ENCODE measurements at places on chromosomes 3 and 15. TPM values are rescaled to one million over a fixed set of nuclear protein-coding genes. Genes with fewer than 3 reads are reported as not detected.

The SIDT1 gene
- total RNA-seq: 18.4 TPM

The FGD5 gene
- total RNA-seq: not detected

- H3K4me1 ChIP-seq: no peaks in the 10 kb centered on the region
- H3K4me3 ChIP-seq: no peak overlapping the region
- no peak for DNase-seq
- H3K27me3 ChIP-seq: no peaks in the 10 kb centered on the region
- H3K27ac ChIP-seq: no peak overlapping the region
- no peaks in the 10 kb centered on the region for H3K36me3 ChIP-seq
Observed at GRCh38 chr15:26421065-26421464, 351.8 kb downstream of the GABRB3 start.

The SLC35G2 gene
- 1.8 TPM for total RNA-seq

The CHAC1 gene
- total RNA-seq: 13.3 TPM

The TRPM1 gene
- not detected for total RNA-seq

- H3K27ac ChIP-seq: no peak overlapping the region
- DNase-seq: no peak
- no peaks in the 10 kb centered on the region for H3K27me3 ChIP-seq
- H3K36me3 ChIP-seq: no peaks in the 10 kb centered on the region
Observed at GRCh38 chr3:19526071-19526470, 377.8 kb downstream of the KCNH8 start.

GRCh38 chr3:186277268-186277909 lies 84.6 kb downstream of the DGKG start:
- H3K36me3 ChIP-seq: no peaks in the 10 kb centered on the region
- peaks cover 17% of the 10 kb centered on the region for H3K4me1 ChIP-seq
- no peak overlapping the region for H3K27ac ChIP-seq
- no peak overlapping the region for H3K4me3 ChIP-seq
- peak; percentile 56 for DNase-seq
- H3K27me3 ChIP-seq: no peaks in the 10 kb centered on the region

DNA sequence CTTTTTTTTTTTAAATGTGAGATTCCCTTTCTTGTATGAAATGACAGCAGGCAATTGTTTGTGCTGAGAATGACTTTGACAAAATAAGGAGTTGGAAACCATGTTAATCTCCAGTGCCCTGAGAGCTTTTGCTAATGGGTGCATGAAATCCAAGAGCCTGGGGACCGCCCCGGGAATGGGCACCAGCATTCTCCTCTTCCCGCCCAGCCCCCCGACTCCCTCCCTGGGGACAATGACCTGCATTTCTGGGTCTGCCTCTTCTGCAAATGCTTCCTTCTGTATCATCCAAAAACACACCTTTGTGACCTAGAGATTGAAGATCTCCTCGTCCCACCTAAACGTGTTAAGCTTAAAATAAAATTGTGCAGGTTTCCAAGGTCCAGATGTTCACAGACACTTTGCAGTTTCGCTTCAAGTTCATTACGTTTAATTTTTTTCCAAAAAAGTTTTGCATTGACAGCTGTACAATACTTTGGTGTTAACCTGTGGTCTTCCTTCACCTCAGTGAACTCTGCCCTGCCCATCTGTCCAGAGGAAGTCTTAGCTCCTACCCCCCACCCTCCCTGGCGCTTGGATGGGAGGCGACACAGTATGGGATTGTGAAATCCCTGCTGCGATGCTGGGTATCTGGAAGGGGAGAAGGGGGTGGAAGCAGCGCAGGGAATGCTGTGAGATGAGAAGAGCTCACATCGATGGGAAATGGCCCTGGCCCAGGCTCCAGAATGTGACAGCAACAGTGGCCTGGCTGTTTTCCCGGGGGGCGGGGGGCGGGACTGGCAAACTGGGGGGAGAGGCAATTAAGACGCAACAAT lies 50.1 kb downstream of the TLE3 start:
- no peak overlapping the region for H3K4me3 ChIP-seq
- 0 out of 2 replicates have a peak, but pooled peaks cover 7% of the 10 kb centered on the region for H3K4me1 ChIP-seq

The ARHGEF26 gene
- total RNA-seq: 4.7 TPM

GRCh38 chr15:78034495-78035191 lies 42.9 kb downstream of the TBC1D2B start:
- no peak for DNase-seq
- H3K4me3 ChIP-seq: no peak overlapping the region
- H3K27ac ChIP-seq: no peak overlapping the region
- H3K27me3 ChIP-seq: no peaks in the 10 kb centered on the region

DNA sequence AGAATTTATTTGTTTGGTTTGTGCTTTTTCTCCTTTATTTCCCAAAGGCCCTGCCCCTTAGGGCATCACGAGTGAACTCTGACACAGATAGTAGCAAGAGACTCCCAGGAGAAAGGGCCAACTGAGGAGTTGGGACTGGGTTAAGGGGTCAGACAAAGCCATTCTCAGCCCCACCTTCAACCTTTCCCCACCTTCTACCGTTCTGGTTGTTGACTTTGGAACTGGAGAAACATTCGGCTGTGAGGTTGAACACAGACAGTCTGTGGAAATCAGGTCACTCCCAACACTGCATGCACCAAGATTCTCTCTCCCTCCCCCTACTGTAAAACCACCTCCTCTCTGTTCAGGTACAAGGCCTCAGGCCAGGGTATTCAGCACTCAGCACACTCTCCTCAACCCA lies 3.9 kb upstream of the BDH1 start:
- no peak for DNase-seq
- 0 out of 2 replicates have a peak, but pooled peaks cover 3% of the 10 kb centered on the region for H3K36me3 ChIP-seq
- no peaks in the 10 kb centered on the region for H3K27me3 ChIP-seq
- no peaks in the 10 kb centered on the region for H3K4me1 ChIP-seq
- H3K27ac ChIP-seq: no peak overlapping the region

DNA sequence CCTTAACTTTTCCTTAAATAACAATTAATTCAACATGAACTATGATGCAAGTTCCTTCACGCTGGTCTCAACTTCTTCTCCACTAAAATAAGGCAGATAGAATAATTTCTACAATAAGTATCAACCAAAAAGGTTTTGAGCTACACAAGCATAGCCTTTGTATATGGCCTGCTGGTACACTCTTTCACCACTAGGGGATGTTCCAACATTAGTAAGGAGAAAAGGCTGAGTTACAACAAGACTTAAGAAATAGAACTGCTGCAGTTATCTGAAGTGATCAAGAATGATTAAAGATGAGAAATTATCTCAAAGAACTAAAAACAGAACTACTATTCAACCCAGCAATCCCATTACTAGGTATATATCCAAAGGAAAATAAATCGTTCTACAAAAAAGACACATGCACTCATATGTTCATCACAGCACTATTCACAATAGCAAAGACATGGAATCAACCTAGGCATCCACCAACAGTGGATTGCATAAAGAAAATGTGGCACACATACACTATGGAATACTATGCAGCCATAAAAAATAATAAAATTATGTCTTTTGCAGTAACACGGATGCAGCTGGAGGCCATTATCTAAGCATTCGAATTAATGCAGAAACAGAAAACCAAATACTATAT lies 14.4 kb downstream of the ATP13A3 start:
- no peaks in the 10 kb centered on the region for H3K4me1 ChIP-seq
- peaks cover 1% of the 10 kb centered on the region for H3K36me3 ChIP-seq
- no peaks in the 10 kb centered on the region for H3K27me3 ChIP-seq
- DNase-seq: peak; percentile 85
- no peak overlapping the region for H3K27ac ChIP-seq
- H3K4me3 ChIP-seq: no peak overlapping the region

DNA sequence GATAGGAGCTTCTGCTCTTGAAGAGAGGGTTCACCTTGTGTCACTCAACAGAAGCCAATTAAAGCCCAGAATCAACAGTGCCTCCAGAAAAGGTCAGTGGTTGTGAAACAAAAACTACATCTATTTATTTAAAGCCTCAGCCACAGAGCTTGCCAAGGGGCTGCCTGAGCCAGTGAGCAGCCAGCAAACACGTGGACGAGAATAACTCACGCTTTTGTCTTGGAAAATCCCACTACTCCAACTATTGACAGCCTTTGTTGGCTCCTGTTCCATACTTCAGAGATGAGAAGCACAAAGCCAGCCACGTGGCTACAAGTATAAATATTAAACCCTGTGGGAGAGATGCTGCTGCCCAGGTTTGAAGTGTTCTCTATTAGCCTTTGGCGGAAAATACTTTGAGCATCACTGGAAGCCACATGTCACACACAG lies 10.3 kb downstream of the GPR156 start:
- H3K27ac ChIP-seq: no peak overlapping the region
- no peak overlapping the region for H3K4me3 ChIP-seq
- peaks cover 4% of the 10 kb centered on the region for H3K4me1 ChIP-seq
- no peak for DNase-seq
- no peaks in the 10 kb centered on the region for H3K36me3 ChIP-seq

DNA sequence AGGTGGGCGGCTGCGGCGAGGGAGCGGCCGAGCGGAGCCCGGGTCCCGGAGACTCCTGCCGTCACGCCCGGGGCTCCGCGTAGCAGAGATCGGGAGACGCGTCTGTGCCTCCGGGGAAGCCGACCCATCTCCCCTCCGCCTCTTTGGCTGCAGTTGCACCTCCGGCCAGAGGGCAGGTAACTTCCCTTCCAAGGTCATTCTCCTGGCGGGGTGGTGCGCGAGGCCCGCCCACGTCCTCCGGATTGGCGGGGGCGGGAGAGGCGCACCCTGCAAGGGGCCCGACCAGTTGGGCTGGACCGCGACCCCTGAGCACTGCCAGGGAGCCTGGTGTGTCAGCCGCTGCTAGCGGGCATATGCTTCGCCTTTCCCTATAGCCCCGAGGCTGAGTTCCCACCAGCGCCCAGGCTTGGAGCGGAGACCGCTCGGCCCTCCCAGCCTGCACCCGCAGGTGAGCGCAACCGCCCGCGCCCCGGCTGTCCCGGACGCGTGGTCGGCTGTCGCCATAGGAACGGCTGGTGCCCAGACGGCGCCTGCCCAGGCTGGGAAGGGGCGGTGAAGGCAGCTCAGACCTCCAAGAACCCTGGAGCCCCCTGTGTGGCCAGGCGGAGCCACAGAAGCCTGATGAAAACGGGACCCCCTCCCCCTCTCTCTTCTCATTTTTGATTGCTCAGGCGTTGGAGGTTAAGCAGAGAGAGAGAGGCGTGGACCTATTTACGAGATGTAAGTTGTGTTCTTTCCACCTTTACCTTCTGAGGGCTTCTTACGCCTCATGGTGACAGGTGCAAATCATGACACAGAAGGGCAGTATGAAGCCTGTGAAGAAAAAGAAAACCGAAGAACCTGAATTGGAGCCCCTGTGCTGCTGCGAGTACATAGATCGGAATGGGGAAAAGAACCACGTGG lies 453 bp downstream of the ZDHHC23 start:
- peaks cover 17% of the 10 kb centered on the region for H3K4me1 ChIP-seq
- peak overlapping the region; percentile 73 for H3K4me3 ChIP-seq
- no peaks in the 10 kb centered on the region for H3K36me3 ChIP-seq
- no peak overlapping the region for H3K27ac ChIP-seq
- DNase-seq: peak; percentile 36

GRCh38 chr15:101675796-101676582 lies 23.8 kb upstream of the TM2D3 start:
- no peak overlapping the region for H3K27ac ChIP-seq
- no peaks in the 10 kb centered on the region for H3K36me3 ChIP-seq
- H3K27me3 ChIP-seq: no peaks in the 10 kb centered on the region
- no peak overlapping the region for H3K4me3 ChIP-seq
- DNase-seq: peak; percentile 72

The GOLGA6L22 gene
- total RNA-seq: not detected

The GJD2 gene
- total RNA-seq: not detected

GRCh38 chr3:18572809-18573208 lies 147.7 kb upstream of the SATB1 start:
- DNase-seq: peak; percentile 66
- H3K36me3 ChIP-seq: no peaks in the 10 kb centered on the region
- H3K27me3 ChIP-seq: no peaks in the 10 kb centered on the region

The EAF1 gene
- total RNA-seq: 28.6 TPM

DNA sequence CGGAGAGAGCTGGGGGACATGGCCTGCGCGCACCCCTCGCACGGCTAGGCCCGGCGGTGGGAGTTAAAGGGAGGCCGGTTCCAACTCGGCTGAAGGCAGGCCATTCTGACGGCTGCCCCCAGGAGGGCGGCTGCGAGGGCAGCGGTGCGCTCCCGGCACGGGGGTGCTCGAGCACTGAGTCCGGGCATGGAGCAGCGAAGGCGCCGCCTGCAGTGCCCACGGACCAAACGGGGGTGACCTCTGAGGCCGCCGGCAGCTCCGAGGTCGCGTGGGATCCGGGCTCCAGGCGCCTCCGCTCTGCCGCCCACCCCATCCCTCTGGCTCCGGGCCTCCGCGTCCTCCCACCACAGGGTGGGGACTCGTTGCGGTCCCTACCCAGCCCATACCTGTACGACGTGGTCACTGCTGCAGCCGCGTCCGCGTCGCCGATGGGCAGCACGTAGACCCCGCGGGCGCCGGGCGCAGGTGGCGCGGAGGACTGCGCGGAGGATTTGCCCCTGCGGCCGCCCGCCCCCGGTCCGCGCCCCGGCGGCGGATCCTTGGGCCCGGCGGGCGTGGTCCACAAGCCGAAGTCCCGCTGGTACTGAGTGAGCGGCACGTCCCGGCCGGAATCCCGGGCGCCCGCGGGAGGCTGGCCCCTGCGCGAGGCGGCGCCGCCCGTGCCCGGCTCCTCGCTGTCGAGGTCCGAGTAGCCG lies 469 bp downstream of the MAP6D1 start:
- H3K4me1 ChIP-seq: peaks cover 8% of the 10 kb centered on the region
- no peaks in the 10 kb centered on the region for H3K27me3 ChIP-seq
- H3K36me3 ChIP-seq: 0 out of 2 replicates have a peak, but pooled peaks cover 5% of the 10 kb centered on the region
- peak overlapping the region; percentile 92 for H3K4me3 ChIP-seq
- DNase-seq: peak; percentile 25
- H3K27ac ChIP-seq: no peak overlapping the region

DNA sequence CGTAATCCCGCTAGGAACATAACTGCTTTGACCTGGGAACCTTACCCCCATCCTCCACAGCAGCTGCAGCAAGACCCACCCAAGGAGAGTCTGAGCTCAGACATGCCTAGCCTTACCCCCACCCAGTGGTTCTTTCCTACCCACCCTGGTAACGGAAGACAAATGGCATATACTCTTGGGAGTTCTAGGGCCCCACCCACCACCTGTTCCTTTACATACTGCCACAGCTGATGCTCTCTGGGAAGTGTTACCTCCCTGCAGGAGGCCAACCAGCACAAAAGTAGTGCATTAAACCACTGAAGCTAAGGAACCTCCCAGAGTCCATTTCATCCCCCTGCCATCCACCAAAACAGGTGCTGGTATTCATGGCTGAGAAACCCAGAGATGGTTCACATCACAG lies 50.6 kb upstream of the AZI2 start:
- no peaks in the 10 kb centered on the region for H3K27me3 ChIP-seq
- H3K36me3 ChIP-seq: no peaks in the 10 kb centered on the region
- no peak overlapping the region for H3K27ac ChIP-seq
- no peak for DNase-seq
- no peaks in the 10 kb centered on the region for H3K4me1 ChIP-seq

The GPR62 gene
- total RNA-seq: not detected

DNA sequence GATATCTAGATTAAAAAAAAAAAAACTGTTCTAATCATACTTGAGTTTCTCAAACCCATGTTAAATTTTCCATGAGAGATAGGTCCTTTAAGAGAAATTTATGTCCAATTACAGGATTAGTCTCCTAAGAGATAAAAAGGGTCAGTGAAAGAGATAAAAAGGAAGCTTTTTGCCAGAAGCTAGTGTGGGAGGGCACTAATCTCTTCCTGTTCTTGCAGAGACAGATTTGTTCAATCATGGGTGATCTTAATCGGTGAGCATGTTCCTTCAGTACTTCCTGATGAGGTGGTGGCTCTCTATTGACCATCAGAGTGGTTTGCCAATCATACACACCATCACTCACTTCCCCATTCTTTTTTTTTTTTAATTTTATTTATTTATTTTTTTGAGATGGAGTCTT lies 16.9 kb upstream of the LPP start:
- no peak for DNase-seq
- no peak overlapping the region for H3K4me3 ChIP-seq
